ENCODE measurements at places on chromosomes 13 and 19.

GRCh38 chr13:77465603-77466195 is 69.8 kb upstream of the SCEL start:
- DNase-seq = no peak

- no peak for DNase-seq
These were observed 1.3 kb downstream of the BBC3 start for GRCh38 chr19:47229676-47230053.

DNA sequence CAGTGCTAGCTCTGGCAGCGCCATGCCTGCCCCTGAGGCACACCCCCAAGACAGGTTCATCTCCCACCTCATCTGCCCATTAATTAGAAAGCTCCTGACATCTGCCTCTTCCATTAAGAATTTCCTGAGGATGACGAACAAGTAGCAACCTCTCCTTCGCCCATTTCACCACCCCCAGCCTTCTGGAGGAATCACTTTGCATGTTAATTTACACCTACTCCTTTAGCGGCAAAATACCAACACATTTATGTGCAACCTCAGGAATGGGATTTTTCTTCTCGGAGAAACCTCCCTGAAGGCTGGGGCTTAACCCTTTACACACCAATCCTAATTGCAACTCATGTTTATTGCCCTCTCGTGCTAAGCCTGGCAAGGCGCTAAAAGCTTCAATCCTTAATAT is 13.8 kb downstream of the SLC7A1 start:
- no peak for DNase-seq

DNA sequence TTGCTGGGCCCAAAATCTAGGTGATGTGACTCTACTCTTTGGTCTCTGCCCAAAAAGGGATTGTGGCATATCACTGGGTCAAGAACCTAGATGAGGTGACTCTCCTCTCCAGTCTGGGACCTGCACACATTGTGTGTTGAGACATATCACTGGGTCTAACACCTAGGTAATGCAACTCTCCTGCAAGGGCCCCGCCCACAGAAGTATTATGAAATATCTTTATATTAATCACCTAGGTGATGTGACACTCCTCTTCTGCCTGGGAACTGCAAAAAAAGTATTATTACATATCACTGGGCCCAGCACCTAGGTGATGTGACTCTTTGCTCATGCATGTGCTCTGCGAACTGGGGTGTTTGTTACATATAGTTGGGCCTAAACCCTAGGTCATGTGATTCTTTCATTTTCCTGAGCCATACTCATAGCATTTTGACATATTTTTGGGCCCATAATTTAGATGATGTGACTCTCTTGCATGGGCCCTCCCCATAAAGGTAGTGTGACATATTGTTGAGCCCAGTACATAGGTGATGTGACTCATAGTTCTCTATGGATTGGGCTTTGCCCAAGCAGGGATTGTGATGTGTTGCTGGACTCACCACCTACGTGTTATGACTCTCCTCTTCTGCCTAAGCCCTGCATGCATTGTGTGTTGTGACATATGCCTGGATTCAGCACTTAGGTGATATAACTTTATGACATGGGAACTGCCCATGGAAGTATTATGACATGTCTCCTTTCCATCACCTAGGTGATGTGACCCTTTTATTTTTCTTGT is 11.2 kb upstream of the ZNF681 start:
- no peak for DNase-seq

GRCh38 chr13:43766725-43767124 is 20.0 kb downstream of the ENOX1 start:
- no peak for DNase-seq

Data from RCC 7860 (cell line).